ENCODE measurements at places on chromosomes 5 and 9.

DNA sequence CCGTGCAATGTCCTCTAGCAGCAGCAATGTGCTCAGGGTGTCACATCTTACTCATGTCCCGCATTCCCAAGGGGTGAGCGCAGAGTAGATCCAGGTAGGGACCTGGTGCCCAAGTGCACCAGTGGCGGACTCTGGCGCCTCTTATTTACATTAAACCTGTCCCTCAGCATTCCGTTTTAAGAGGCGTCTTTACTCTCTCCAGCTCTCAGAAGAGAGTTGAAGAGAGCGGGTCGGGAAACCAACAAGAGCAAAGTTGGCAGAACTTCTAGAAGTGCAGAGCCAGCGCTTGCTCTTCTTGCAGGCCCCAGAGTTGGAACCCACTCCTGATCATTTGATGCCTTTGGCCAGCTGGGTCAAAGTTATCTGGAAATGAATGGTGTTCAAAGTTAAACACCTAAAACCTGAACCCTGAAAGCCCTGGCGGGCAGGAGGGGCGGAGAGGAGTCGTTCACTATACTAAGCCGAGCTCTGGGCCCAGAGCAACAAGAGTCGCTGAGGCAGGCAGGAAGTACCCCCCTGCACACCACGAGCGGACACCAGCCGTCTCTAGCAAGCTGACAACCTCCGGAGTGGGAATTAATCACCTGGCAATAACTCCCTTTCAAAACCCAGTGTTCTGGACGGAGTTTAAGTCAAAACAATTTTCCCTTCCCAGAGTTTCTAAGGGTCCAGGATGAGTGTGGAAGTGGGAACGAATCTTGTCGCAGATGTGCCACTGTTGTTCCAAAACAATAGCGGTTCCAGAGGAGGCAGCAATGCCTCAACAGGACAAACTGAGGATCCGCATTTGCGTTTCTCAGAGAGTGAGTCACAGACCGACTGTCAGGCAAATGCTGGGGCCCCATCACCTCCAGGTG lies 122.8 kb downstream of the TMEM161B start:
- no peak for DNase-seq

- DNase-seq = no peak
These were observed 29.9 kb downstream of the BTNL9 start for GRCh38 chr5:181069767-181070491.

DNA sequence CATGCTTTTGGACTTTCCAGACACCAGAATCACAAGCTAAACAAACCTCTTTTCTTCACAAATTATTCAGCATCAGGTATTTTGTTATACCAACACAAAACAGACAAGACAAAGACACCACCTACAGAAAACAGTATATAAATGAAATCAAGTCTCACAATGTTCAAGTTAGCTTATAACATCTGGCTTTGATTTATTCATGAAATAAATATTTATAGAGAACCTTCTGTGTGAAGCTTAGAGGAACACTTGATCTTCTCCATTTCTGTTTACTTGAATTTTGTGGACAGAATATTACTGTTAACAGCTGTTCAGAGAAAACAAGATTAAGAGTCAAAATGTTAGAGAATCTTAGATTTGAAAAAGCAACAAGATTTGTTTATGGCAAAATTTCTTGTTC lies 137.4 kb upstream of the PRR16 start:
- DNase-seq = no peak

DNA sequence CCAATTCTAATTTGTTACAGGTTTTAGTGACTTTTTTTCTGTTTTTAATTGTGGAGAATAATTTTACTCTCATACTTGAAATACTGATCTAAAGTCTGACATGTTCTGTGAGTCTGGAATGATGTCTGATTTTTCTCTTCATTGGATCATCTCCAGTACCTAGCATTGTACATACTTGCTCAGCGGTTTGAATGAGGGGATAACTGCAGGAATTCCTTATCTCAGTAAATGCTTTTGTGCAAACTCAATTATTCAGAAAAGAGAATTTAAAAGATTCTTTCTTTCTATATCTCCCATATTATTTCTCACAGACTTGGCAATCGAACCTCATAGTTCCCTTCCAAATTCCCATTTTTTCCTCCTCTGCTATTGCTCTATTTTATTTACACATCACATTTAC lies 397.9 kb upstream of the SGCD start:
- DNase-seq = peak; percentile 66

- no peak for DNase-seq
These were observed 16.8 kb downstream of the AOPEP start for GRCh38 chr9:94743035-94743954.

GRCh38 chr5:138354387-138354786 lies 1.9 kb downstream of the KDM3B start:
- no peak for DNase-seq

- DNase-seq = no peak
These were observed 8.8 kb upstream of the TEX53 start for GRCh38 chr9:114666401-114666800.

DNA sequence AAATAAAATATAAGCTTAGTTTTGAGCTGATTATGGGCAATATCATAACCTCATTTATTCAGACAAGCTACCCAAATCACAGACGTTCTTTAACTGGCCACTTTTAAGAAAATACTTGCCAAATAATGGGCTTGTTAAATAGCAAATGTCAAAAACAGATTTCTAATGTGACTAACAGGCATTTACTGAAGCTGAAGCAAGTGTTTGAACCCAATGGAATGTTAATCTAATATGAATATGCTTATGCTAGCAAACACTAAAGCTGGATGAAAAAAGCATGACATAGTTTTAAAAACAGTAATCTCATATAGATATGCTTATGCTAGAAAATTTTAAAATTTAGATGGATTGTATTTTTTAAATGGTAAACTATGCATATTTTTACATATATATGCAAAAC lies 411.6 kb upstream of the PTGER4 start:
- no peak for DNase-seq

DNA sequence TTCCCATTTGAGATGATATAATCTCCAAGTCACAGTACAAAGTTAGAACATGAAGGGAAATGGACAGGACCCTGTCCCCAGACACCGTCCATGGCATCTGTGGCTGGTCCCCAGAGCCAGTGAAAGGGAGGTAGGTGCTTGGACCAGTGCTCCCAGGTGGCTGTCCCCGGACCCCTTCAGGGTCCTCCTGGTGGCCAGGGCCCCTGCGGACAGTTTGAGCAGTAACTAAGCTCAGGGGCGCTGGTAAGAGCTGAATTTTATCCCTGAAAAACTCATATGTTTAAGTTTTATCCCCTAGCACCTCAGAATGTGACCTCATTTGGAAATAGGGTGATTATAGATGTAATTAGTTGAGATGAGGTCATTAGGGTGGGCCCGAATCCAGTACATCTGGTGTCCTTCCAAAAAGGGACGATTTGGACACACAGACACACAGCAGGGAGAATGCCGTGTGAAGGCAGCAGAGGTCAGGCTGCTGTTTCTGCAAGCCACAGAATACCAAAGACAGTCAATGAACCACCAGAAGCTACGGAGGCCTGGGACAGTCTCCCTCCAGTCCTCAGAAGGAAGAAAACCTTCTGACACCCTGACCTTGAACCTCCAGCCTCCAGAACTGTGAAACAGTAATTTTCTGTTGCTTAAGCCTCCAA lies 185.0 kb downstream of the ATPSCKMT start:
- no peak for DNase-seq
